ENCODE measurements at places on chromosomes 7 and 10. TPM values are rescaled to one million over a fixed set of nuclear protein-coding genes. Genes with fewer than 3 reads are reported as not detected.
A peak's percentile ranks its signal among the peaks of the same experiment; 100 is the strongest.

DNA sequence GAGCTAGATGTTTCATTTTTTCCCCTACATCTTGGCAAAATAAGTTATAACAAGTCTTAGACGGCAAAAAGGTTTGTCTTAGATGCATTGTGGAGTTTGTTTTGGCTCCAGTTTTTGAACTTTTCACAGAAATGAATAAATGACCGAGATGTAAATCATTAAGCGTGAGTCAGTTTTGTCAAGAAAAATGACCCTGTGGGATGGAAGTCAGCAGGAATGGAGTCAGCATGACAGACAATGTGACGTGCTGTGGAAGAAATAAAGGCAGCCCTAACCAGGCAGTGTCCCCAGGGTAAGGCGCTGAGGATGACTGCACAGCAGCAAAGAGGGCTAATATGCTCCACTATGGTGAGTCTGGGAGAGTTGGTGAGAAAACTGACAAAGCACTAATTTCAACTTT lies 163.2 kb downstream of the NOC3L start:
- no peak for DNase-seq

DNA sequence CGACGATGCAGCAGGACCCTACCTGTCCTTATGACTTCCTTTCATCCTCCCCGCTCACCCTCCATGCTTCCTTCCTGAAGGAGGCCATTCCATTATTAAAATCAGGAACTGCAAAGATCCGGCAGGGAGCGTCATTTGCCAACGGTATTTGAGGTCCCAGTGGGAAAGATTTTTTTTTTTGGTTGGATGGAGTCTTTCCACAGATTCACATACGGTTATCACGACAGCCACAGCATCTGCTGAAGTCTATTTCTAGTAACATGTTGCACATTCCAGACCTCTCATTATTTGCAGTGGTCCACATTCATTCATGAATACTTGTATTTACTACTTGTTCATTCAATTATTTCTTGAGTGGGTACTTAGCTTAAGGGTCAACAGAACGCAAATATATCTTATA lies 94.7 kb upstream of the LYZL2 start:
- no peak for DNase-seq

The JCAD gene
- 83.5 TPM for total RNA-seq

DNA sequence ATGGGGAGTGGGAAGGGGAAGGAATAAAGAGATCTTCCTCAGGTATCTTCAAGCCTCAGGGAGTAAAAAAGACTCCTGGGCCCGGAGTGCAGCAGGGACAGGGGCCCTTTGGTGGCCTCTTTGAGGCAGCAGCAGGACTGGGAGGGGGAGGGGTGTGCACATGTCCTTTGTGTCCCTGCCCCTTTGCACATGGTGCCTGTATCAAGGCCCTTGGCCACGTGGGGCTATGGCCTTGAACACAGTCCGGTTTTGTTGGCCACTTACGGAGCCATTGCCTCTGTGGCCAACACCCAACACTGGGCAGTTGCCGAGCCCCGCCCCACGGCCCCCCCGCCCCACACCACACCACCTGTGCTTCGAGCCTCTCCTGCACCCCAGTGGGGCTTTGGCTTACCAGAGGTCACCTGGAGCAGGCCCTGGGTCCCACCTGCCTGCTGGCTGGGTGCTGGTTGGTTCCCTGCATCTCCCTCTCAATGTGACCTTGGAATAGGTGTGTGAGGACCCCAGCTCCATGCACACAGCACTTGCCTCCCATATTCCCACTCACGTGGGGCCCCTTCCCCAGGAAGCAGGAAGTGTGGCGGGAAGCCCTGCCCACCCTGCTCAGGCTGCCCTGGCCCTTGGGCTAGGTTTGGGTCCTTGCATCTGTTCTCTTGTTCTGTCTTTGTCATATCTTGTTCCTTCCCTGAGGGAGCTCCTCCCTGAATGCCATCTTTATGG lies 5.4 kb downstream of the SAP25 start:
- no peak for DNase-seq

The KNDC1 gene
- total RNA-seq, result 7.1 TPM

DNA sequence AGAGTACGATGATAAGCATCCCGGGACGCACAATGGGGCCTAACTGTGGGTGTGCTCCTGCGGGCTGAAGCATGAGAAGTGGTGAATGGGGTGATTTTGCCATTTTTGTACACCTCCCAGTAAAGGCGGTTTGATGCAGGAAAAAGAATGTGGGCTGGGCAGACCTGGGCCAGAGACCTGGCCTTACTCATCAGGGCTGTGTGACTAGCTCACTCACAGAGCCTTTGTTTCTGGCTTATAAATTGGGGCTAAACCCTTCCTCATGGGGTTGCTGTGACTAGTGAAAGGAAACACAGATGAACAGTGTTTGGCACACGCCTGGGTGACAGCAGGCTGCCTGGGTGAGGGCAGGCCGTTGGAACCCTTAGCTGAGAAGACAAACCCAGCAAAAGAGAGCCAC lies 18.0 kb downstream of the RRP12 start:
- no peak for DNase-seq

DNA sequence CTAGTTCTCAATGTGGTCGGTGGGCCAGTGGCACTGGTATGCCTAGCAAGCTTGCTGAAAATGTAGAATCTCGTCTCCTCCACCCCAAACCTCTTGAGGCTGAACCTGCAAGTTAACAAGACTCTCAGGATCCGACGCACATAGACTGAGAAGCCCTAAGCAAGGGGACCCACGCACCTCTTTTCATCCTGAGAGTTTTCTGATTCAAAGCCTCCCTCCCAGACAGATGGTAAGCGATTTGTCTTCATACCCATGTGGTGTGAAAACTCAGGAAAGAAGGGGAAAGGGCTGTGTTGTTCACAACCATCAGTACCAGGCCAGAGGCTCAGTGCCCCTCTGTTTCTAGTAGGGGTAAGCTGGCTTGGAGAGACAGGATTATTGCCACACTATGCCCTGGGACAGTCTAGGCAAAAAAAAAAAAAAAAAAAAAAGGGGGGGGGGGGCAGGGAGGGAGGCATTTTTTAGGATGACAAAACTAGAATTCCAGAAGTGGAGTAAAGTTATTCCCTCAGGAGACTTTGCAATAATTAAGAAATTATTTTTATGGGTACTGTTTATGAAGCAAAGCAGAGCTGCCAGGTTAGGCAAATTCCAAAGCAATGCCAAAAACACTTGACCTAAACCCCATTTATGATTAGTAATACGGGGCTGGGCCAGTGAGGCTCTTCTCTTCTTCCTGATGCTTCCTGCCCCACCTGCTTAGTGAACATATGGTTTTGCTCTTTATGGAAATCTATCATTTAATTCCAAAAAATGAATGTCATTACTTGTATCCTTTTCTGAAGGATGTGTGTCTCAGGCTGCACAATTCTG lies 117.6 kb upstream of the PDLIM1 start:
- DNase-seq, result no peak

DNA sequence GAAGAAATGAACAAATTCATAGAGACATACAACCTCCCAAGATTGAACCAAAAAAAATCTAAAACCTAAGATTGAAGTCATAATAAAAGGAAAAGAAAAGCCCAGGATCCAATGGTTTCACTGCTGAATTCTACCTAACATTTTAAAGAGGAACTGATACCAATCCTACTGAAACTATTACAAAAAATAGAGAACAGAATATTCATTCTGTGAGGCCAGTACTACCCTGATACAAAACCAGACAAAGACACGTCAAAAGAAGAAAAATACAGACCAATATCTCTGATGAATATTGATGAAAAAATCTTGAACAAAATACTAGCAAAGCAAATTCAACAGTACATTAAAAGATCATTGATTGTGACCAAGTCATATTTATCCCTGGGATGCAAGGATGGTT lies 128.5 kb upstream of the STEAP1 start:
- no peak for DNase-seq

- no peak for DNase-seq
Observed at GRCh38 chr10:98587156-98587837, 140.6 kb upstream of the HPS1 start.

DNA sequence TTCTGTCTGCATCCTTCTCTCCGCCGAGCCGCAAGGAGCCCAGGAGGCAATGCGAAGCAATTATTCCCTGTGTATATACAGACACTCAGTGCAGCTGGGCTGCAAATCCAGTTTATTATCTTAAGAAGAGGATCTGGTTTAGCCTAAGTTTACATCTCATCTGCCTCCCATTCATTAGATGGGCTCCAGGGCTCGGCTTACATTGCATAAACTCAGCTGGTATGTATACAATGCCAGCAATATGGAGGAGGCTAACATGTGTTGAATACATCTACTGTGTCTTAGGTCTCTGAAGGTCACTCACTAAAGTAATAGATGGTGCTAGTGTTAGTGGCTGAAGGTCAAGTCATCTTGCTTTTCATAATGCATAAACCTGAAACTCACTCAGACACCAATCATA lies 996.8 kb downstream of the KCNMA1 start:
- DNase-seq, result no peak

The NUTM2A gene
- 0.89 TPM for total RNA-seq

DNA sequence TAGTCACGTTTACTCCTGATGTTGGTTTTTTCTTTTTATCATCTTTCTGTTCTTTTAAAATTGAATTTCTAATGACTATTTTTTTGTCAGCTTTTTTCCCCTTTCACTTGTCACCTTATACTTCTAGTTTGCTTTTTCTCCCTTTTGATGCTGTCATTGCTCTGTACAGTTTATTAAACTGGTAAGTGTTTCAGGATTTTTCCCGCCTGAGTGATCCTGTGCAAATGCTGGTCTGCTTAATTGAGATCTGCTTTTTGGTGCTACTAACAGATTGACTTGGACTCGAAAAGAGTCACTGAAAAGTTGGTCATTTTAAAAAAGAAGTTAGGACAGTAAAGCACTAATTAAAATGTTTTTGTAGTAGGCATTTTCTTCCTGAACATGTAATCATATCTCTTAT lies 95.2 kb downstream of the PHTF2 start:
- DNase-seq, result no peak

DNA sequence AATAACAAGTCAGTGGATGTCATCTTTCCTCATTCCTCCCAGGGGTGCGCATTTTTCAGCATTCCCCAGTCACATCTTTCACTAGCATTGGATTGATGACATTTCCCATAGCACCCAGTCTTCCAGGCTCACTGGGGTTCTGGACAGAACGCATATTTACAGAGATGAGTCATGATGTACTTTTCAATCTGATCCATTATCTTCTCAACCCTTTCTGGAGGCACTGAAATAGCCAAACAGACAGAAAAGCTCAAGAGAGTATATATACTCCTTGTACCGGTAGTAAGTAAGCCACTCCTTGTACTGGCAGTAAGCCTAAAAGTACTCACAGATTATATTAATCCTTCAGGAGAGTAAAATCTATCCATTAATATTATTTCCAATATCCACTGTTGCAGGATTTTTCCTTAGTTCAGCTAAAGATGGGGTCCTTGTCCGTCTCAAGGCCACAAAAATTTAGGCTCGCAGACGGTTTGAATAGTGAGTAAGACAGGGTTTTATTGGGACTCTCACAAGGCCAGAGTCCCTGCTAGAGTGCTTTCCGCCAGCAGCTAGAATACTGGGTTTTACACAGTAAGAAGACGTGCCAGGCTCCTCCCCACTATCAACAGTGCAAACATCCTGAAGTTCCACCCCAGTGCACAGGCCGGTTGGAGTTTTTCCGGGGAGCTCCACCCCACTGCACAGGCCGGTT lies 60.8 kb downstream of the MDH2 start:
- peak; percentile 70 for DNase-seq

DNA sequence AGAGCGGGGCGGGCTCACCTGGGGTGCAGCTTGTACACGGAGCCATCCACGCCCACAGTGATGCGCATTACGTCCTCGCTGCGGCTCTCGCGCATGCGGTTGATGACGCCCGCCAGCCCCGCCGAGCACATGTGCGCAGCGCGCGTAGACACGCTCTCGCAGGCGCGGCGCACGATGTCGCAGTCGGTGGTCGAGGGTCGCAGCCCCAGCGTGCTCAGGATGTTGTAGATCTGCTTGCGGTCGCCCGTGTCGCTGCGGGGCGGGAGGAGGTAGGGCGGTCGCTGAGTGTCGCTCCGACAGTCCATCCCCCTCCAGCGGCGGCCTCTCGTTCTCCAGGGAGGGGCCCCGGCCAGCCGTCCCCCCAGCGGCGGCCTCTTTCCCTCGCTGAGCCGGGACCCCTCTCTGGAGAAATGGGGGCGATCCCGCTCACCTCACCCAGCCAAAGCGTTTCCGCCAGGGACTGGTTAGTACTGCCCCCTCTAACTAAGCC lies 4.4 kb upstream of the MYL7 start:
- peak; percentile 70 for DNase-seq

DNA sequence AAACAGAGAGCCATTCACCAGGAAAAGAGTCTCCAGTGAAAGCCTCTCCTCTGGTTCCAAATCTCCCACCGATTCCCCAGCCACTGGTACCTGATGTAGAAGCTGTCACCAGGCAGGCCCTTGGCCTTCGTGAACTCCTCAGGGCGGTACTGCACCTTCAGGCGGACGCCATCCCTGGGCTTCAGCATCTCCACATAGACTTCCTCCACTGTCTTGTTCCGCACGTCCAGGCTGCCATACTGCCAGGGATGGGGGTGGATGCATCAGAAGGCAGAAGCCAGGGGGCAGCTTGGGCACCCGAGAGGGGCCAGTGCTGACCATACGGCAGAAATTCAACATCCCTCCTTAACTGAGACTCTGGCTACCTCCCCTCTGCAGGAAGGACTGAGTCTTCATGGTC lies 118.8 kb downstream of the DLG5 start:
- no peak for DNase-seq

GRCh38 chr10:59829601-59830000 lies 76.3 kb upstream of the MRLN start:
- DNase-seq, result no peak

The CCZ1 gene
- total RNA-seq, result 74.7 TPM

DNA sequence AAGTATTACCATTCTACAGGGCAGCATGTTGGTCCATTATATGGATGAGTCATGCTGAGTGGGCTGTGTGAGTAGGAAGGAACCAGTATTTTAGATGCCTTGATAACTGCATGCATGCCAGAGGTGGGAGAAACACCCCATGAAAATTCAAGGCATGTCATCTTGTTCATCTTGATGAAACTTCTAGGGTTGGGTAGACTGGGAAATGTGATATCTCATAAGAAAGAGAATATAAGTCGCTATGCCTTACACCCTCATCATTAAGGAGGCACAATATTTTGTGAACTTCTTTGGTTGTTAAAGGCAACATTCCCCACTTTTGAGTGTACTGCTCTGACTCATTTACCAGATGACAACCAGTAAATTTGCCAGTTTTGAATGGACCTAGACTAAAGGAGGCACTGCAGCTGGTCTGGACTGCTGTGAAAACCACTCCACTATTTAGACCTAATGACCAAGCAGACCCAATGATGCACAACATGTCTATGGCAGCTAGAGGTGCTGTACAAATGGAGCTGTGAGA lies 48.0 kb downstream of the ZNF365 start:
- DNase-seq, result no peak

GRCh38 chr7:1175967-1176851 lies 16.2 kb upstream of the ZFAND2A start:
- peak; percentile 91 for DNase-seq

The FOXL3 gene
- not detected for total RNA-seq

The FAM180A gene
- 8.0 TPM for total RNA-seq
